ENCODE measurements at places on chromosomes 1 and 21.

DNA sequence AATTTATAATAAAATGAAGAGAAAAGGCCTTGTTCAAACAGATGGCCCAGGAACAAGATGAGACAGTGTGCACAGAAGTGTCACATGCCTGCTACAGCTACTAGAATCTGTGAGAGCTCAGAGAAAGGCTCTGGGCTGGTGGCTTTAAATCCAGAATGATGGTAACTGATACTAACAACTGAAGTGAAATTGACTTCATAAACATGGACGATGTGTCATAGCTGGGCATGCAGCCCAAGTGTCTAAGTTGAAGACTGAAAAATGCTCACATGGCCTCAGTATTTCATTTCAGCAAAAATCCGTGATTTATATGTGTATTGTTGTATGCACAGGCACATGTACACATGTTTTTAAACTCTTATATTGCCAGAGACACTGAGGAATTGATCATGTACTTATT is 208.3 kb upstream of the RUNX1 start:
- peak; percentile 50 for DNase-seq

DNA sequence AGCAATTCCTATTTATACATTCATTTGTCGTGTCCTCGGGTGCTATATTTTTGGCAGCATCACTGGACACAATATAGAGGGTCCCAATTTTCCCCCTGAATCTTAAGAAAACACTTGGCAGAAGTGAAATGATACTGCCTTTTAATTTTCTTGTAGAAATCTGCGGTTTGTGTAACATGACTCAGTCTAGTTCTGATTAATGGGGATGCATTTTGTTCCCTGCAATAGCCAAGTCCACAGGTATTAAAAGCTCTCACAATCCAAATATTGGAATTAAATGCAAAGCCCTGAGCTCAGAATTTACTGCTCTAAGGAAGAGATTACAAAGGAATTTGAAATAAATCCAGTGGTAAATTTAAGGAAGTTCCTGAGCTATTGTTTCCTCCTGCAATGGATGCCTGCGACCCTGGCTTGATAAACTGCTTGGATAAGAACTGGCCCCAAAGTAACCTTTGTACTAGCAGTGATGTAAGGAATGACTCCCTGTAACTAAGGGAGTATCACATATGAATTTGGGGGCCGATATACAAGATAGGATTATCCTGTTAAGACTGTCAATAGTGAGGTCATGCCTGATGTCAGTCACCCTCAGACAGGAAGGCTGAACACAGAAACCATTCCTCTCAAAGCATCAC is 349.7 kb upstream of the C1orf87 start:
- no peak for DNase-seq

DNA sequence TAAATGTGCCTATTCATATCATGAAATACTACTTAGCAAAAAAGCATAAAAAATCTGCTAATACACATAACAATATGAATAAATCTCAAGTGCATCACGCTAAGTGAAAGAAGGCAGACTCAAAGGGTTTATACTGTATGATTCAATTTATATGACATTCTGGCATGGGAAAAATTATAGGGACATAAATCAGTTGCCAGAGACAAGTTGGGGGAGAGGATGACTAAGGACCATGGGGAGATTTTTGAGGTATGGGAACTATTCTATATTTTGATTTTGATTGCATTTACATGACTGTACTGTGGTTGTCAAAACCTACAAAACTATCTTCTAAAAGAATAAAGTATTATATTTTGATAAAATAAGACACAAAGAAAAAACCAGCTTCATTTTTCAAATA is 650.3 kb upstream of the NR5A2 start:
- DNase-seq, result no peak

DNA sequence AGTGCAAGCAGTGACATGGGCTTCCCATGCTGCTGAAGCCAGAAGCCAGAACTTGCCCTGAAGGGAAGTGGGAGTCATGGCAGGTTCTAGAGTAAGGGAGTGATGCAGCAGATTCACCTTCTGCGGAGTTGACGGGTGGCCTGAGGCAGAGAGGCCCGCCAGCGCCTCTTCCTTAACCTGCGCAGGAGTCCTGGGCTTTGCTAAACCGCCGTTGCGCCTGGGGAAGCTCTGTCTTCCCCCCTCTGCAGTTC is 67.3 kb downstream of the OBSCN start:
- DNase-seq, result no peak

DNA sequence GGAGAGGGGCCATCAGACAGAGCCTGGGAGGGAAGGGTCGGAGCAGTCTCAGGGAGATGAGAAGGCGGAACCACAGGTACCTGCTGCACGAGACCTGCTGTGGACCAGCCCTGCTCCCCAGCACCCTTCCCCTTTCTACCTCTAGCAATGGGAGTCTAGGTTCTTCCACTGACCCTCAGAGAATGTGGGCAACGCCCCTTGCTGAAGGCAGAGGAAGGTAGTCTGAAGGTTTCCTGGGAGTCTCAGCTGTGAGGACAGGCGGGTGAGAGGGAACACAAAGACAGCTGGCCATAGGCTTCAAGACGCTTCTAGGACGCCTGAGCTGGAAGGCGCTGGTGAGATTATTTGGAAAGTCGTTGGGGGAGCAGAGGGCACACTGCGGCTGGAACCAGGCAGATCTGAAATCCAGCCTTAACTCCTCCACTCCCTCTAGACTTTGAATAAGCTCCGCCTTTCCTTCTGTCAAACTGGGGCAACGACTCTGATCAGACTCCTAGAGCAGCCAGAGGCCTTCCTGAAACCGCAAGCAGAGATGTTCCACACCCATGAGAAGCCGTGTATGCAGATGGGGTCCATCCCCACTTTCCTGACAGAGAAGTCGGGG is 18.1 kb downstream of the SLC45A3 start:
- DNase-seq, result no peak

GRCh38 chr1:20903437-20903836 is 116.3 kb upstream of the HP1BP3 start:
- no peak for DNase-seq

- no peak for DNase-seq
Measured at GRCh38 chr1:90763506-90763905, 46.4 kb upstream of the BARHL2 start.

GRCh38 chr1:42674214-42674613 is 8.0 kb upstream of the YBX1 start:
- no peak for DNase-seq

- DNase-seq, result no peak
Measured at GRCh38 chr1:118275472-118276115, 90.6 kb upstream of the SPAG17 start.

- DNase-seq, result no peak
Measured at GRCh38 chr1:20660363-20660762, 806 bp downstream of the DDOST start.

DNA sequence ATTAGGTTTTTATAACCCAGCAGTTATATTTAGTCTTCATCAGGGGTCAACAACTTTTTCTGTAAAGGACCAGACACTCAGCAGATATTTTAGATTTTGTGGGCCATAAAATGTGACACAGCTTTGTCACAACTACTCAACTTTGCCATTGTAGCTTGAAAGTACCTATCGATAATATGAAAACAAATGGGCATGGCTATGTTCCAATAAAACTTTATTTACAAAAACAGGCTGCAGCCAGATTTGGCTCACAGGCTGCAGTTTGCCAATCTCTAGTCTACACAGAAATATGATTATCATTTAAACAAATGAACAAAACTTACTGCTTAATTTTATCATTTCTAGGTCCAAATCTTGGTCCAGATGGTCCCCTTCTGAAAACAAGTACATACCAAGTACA is 23.0 kb downstream of the VAMP4 start:
- no peak for DNase-seq

DNA sequence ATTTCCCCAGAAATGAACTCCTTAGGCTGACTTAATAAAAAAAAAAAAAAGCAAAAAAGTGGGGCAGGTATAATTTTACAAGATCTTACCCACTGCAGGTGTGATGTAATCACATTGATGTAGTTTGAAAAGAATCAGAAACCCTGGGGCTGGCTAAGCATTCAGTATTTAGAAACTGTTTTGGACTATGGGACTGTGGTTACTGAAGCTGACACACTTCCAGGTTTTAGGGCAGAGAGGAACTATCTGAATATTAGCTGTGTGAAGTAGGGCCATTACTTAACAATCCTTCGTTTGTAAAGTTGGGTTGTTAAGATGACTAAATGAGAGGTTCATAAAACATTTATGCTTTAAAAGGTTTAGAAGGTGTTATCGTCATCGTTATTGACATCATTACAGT is 165.3 kb downstream of the FASLG start:
- no peak for DNase-seq

DNA sequence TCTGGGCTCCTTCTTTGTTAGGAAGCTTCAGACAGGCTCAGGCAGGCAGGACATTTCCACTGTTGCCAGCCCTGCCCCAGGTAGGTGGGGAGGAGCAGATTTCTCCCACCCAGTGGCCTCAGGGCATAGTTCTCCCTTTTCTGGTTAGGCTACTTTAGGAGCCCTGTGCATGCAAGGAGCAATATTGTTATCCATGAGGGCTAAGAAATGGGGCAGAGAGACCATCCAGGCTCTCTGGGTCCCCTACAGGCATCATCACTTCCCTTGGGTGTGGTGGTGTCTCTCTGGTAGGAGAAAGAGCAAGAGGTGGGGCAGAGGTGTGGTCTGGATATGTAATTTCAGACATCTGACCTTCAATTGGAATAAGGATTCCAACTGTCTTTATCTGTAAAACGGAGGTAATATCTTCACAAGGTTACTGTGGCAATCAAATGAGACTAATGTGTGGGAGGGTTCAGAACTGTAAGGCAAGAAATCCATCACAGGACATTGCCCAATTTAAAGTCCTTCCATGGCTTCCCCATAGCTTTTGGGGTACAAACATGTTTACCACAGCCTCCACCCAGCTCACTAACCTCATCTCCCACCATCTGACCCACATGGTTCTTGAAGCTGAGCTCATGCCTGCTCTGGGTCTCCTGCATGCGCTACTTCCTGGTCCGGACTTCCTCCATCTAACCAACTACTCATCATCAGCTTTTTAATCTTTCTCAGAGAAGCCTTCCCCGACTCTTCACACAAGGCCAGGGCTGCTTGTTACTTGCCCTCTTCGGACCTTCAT is 26.1 kb downstream of the PCAT6 start:
- DNase-seq, result no peak

DNA sequence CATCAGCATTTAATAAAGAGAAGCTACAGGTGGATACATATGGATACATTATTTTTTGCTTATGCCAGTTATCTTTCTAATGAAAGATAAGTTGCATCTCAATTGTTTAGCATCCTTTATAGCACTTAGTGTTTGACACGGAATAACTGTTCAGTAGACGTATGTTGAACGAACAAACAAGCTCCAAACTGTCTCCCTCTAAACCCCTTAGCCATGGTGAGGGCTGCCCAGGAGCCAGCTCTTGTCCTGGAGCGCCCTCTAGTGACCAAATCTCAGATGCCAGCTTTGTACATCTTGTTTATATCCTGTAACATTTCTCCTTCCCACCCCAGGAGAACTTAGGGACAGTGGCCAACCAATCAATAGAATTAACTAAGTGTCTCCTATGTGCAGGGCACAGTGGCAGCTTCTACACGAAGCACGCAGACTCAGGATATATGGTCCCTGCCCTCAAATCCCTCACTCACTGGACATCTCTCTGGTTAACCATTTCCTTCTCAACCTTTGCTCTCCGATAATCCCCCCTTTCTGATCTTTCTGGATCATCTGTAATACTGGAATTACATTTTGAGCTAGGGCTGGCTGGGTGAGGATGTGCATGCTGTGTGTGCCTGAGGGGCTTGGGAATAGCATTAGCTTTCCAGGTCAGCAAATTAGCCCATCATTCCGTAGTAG is 22.9 kb downstream of the KCNA10 start:
- peak; percentile 79 for DNase-seq

DNA sequence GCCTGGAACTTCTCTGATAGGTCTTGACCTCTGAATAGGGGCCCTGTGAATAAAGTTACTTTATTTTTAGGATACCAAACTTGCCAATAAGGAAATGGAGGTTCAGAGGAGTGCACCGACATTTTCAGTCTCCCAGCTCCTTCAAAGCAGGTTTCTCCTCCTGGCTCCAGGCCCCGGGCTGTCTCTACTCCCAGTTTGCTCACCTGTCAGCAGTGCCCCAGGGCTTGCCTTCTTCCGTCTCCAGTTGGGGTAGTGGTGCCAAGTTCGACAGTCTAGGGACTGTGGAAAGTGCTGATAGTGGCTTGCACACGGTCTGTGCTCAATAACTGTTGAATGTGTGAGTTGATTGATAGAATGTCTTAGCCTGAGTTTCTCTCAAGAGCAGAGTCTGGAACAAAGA is 149.2 kb downstream of the ACTL8 start:
- no peak for DNase-seq

Data from Calu3 (cell line).